ENCODE measurements at places on chromosomes 13 and 19.

DNA sequence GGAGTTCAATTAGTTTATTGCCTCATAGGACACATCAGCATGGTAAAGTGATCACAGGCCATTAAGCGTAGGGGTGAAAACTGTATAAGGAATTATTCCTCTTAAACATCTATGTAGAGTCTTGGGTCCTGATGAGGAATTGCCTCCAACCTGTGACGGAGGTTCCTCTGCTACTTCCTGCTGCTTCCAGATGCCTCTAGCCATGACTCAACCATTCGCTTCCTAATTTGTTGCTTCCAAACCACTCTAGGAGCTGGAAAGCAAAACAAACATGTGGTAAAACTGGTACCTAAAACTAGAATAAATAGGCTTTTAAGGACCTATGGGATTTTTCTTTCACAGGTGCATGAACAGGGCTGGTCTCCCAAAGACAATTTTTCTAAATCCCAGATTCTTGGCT, 253.8 kb downstream of the KLF12 start:
- no peak for ATAC-seq

- no peak for ATAC-seq
These were observed 231.2 kb downstream of the NHLRC3 start for GRCh38 chr13:39269411-39269810.

DNA sequence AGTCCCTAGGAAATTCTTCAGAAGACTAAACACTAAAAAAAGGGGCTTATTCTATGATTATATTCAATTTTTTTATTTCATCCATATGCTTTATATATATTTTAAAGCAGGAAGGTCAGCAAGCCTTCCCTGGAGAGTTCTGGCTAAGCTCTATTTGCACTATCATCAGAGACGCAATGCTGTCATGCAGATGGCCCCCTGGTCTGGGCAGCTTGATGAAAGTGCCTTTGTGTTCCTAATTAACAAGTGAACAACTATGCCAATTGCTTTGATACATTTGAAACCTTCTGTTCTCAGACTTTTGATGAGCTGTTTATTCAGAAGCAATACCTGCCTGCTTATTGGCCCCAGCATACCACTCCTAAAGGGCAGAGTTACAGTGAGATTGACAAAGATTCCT, 1344.6 kb downstream of the OLFM4 start:
- ATAC-seq, result no peak

- peak; percentile 30 for ATAC-seq
These were observed 9.0 kb downstream of the ZNF808 start for GRCh38 chr19:52536448-52536800.

- no peak for ATAC-seq
These were observed 1.4 kb downstream of the ZNF780B start for GRCh38 chr19:40054632-40055031.

Measured in esophagus mucosa (tissue), 1 donor.